Activated CD8-positive, alpha-beta memory T cell treated with anti-CD3 and anti-CD28 coated beads, Interleukin-2, amount 10 ng/mL, durations not matched to agents 7 days and 5 days (primary cell): ENCODE measurements at places on chromosomes 7 and 10. TPM values are rescaled to one million over a fixed set of nuclear protein-coding genes. Genes with fewer than 3 reads are reported as not detected.

GRCh38 chr10:32386623-32387260, 39.8 kb upstream of the EPC1 start:
- no peaks in the 10 kb centered on the region for H3K36me3 ChIP-seq
- no peak overlapping the region for H3K4me3 ChIP-seq
- no peak for DNase-seq

GRCh38 chr7:77338260-77338659, 77.9 kb downstream of the GSAP start:
- no peaks in the 10 kb centered on the region for H3K27me3 ChIP-seq
- no peak overlapping the region for H3K27ac ChIP-seq
- DNase-seq, result no peak
- H3K36me3 ChIP-seq, result peaks cover 2% of the 10 kb centered on the region

DNA sequence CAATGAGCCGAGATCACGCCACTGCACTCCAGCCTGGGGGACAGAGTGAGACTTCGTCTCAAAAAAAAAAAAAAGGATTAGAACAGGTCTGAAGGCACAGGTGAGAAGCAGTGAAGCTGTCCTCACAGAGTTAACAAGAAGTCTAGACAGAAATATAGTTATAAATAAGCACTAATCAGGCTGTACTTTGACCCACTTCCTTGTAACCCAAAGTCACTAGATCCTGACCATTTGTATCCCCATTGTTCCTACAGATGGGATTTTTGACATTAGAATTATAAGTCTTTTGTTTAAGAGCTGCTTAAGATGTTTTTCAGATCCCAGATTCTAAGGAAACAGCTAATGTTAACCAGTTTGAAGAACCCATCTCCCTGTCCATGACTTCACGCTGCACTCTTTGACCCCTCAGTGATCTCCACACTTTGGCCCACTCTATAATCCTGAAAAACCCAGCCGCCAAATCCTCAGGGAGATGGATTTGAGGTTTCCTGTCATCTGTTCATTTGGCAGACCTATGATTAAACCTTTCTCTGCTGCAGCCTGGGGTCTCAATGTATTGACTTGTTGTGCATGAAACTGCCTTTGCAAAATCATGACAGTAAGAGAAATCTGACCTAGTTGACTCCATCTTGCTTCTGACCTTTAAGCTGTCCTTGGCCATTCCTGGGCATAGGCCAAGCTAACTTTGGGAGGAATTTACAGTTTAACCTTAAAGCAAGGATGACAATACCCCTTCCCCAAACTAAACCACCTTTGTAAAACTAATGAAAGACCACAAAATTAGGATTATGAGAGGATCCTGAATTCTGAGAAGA, 11.4 kb downstream of the SSMEM1 start:
- H3K4me3 ChIP-seq, result no peak overlapping the region
- peaks cover under 1% of the 10 kb centered on the region for H3K4me1 ChIP-seq
- peaks cover 3% of the 10 kb centered on the region for H3K27me3 ChIP-seq

DNA sequence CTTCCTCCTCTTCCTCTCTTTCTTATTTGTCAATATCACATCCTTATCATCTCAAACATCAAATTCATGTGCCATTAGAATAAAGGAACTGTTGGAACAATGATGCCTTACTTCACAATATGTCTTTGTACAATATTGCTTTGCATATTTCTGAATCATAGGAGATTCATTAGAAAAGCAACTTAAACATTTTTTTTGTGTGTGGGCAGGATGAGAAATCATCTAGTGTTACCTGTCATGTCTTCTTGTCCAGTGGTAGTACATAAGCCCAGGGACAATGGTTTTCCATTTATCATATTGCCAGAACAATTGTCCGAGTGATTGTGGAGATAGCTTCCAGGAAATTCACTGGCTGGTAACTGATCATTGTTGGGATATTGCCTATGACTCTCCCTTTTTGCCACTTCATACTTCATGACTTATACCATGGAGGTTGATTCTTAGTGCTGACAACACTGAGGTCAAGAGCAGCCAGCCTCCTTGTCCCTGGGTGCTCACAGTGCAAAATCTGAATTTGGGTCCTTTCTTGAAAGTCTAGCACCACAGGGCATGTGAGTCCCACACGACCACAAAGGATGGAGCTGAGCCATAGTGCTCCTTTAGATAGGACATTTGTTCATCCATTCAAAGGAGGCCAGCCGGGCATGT, 215.0 kb downstream of the MDFIC start:
- no peak overlapping the region for H3K27ac ChIP-seq
- peaks cover 11% of the 10 kb centered on the region for H3K4me1 ChIP-seq
- DNase-seq, result no peak

- DNase-seq, result no peak
- peaks cover 18% of the 10 kb centered on the region for H3K36me3 ChIP-seq
- no peaks in the 10 kb centered on the region for H3K27me3 ChIP-seq
- no peak overlapping the region for H3K4me3 ChIP-seq
- no peaks in the 10 kb centered on the region for H3K4me1 ChIP-seq
Measured at GRCh38 chr10:4043897-4044665, 259.1 kb upstream of the KLF6 start.

DNA sequence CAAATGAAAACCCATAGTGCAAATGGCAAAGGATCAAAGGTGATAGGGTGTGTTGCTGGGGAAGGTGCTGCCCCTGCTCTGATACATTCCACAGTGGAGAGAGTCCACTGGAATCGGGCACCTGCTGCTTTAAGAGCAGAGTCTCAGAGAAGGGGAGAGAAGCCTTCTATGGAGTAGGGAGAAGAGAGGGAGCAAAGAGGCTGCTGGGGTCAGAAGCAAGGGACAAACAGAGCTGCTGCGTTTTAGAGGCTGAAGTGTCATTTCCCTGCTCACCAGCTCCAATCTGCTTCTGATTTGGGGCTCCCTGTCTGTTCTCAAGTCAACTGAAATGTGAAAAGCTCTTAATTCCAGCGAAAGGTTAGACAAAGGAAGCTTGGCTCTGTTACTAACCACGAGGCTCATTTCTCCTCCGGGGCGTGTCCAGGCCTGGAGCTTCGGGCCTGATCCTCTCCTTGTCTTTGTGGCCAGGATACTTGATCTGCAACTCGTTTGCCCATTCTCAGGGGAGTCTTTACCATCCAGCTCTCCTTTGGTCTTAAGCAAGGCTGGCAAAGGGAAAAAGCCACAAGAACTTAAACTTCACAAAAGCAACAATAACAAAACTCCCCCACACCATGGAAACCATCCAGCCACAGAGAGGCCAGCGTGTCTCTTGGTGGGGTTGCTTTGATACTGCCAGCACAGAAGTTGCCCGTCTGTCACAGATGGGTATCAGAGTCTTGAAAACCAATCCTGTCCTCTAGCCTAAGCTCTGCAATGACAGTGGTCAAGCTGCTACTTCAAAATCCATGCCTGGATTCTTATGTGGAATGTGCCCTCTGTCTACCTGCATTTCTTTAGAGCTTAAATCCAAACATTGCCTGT, 692.6 kb downstream of the SUGCT start:
- no peaks in the 10 kb centered on the region for H3K27me3 ChIP-seq
- no peaks in the 10 kb centered on the region for H3K36me3 ChIP-seq
- no peak overlapping the region for H3K4me3 ChIP-seq

DNA sequence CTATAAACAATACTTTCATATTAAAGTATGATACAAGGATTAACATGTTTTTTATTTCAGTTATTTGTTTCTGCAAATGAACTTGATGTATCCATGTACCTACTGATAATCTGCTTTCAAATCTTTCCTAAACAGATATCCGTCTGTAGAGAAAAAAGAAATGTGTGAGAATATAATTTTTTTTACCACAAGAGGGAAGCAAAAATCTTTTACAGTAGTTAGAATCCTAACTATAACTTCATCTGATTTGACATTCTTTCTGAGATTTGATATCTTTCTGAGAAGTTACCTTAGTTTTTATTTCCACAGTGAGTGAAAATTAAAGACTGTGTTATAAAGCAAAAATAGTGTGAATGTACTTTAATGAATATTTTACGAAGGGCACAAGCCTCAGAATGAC, 203.9 kb upstream of the PCLO start:
- no peak overlapping the region for H3K27ac ChIP-seq
- H3K27me3 ChIP-seq, result no peaks in the 10 kb centered on the region
- no peak overlapping the region for H3K4me3 ChIP-seq
- no peak for DNase-seq
- no peaks in the 10 kb centered on the region for H3K36me3 ChIP-seq

BEND7 gene
- not detected for total RNA-seq

DNA sequence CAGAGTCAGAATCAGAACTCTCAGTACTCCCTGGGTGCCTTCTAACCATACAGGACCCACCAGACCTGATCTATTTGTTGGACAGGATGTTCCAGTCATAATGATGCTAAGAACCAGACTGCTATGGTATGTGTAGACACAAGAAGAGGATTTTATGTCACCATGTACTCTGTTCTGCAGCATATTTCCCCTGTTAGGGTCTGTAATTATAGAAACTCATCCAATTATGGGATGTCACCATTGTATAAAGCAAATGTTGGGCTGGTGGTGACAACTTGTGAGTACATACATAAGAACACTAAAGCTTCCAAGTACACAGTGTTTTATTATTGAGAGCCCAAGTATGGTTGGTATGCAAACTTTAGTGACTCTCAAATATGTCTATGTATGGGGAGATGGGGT, 67.1 kb upstream of the AGBL3 start:
- no peak overlapping the region for H3K27ac ChIP-seq
- peaks cover 8% of the 10 kb centered on the region for H3K4me1 ChIP-seq
- no peaks in the 10 kb centered on the region for H3K36me3 ChIP-seq
- H3K4me3 ChIP-seq, result no peak overlapping the region
